Stimulated activated CD4-positive, alpha-beta T cell treated with anti-CD3 and anti-CD28 coated beads, Interleukin-2, amount 100 ng/mL, for 4 hours (primary cell): ENCODE measurements at places on chromosomes 3 and 15.

DNA sequence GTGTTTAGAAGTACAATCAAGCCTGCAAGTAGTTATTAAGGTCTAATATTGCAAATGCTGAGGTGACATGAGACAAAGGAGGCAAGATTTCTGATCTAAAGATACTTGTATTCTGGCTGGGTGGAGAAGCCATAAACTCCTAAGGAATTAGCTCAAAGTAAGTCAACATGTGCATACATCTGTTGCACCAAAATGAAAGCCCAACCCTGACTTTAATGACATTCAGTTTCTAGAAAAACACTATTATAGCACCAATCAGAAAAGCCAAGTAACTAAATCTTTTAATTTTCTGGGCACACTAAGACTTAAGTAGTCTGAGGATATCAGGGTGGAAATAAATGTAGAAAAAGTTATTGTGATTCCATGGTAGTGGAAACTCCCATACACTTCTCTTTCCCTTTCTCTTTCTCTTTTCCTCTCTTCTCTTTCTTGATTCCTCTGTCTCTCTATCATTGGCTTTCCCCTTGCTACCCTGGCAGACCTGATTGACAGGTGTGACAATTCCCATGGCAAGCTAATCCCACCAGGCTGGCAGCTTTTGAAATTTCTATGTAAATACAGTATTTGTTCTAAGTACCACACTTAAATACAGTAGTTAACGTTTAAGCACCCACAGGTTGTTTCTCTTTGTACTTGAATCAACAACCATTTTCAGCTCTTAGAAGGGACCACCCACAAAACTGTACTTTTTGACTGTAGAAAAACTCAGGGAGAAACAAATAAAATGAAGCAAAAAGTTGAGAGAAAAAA is 528.4 kb upstream of the SEMA6D start:
- DNase-seq: no peak

DNA sequence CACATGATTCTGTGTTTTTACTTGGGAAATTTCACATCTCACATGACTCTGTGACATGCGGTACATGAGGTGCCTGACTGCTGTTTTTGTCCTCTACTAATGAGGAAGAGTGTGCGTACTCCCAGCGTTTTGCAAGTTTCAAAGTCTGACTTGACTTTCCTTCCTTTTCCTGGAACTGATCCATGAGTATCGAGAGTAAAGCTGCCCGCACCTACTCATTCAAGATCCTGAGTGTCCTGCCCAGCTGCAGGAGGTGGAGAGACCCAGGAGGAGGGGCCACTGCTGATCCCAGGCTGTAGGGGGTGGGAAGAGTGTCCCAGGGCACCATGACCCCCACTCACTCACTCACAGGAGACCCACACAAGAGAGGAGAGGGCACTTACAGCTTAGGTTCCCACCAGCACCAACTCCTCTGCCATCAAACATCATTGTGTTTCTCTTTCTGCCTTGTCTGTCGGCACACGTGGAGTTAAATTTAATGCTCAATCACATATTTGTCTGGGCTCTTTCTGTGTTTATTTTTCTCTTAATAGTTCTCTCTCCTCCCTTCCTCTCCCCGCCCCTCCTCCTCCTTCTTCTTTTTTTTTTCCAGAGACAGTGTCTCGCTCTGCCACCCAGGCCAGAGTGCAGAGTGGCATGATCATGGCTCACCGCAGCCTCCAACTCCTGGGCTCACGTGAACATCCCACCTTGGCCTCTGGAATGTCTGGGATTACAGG is 1.4 kb downstream of the CCR5AS start:
- DNase-seq: no peak

GRCh38 chr15:72341361-72341760 is 21.4 kb upstream of the CELF6 start:
- DNase-seq: no peak

GRCh38 chr3:158663246-158663645 is 9.2 kb downstream of the LXN start:
- no peak for DNase-seq

DNA sequence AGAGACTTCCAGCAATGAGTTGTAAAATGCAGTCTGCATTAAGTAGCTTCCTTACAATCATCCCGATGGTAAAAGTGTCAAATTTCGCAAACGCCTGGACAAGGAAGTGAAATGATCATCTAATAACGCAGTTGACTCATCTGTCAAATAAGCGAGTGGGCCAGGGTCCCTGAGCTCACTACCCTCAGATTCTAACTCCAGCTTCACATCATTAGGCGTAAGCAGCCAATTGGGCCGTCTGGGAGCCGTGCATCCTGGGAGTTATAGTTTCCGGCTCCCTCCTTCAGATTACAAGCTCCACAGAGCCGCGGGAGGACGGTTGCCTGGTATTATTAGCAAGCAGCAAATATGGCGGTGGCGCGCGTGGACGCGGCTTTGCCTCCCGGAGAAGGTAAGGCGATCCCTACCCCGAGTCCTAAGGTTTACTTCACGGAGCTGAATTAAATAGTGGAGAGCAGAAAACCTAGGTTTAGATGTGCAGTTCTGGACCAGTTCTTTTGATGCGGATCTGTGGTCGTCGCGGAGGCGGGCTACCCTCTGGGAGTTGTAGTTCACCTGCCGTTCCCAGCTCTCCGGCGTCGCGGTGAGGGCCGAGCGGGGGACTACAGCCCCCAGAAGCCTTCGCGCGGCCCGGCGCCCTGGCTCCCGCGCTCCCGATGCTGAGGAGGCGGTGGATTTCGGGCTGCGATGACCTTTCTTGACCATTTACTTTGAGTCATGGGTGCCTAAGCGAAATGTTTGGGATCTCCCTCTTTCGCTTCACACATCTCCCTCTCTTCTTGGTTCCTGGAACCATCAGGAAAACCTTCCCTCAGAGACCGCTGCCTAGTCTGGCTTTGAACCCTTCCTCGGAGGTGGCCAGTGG is at the start of gene CEP97:
Gene CEP97 (plus strand): TSS at position 286 of the 865 bp plus-strand sequence. CDS start 63 bp downstream, at position 349.
- peak; percentile 78 for DNase-seq

GRCh38 chr15:62969442-62970089 is 73.0 kb upstream of the TPM1 start:
- no peak for DNase-seq

- no peak for DNase-seq
These were observed 35.2 kb downstream of the MGLL start for GRCh38 chr3:127787071-127787490.

DNA sequence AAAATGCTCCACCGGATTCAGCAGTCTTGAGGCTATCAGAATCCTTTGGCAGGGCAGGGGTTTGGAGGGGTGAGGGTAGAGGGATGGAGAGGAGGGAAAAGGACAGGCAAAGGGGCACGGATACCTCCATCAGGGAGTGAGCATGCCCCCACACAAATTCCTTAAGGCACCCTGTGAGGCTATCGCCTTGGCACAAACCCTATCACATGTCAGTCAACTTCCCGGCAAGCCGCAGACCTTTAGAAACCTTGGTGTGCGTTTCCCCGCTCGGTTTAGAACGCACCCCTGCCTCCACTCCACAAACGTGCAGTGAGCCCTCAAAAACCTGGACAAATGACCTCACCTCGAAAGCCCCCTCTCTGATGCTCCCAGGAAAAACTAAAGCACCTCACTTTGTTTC is 422 bp upstream of the SETMAR start:
- no peak for DNase-seq
